Stimulated activated CD4-positive, alpha-beta T cell treated with anti-CD3 and anti-CD28 coated beads, Interleukin-4, amount 100 ng/mL, for 24 hours (primary cell): ENCODE measurements at places on chromosomes 7 and 10.

DNA sequence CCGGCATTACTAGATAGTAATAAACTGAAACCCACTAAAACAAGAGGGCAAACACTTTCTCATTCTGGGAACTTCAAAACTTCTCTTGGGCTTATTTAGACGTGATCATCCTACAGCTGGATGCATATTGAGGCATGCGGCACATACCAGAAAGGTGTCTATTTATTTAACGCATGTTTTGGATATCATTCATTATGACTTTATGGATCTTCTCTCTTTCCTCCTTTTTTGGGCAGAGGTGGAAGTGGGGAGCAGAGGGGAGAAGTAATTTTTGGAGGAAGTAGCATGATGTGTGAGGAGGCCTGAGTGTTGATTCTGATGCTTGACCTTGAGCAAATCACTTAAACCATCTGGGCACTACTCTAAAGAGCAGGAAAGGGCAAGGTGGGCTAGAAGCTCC is 270.6 kb downstream of the TRIL start:
- DNase-seq: no peak

- no peak for DNase-seq
Measured at GRCh38 chr10:119769886-119770285, 44.0 kb downstream of the INPP5F start.

- no peak for DNase-seq
Measured at GRCh38 chr7:102843850-102844249, 69.0 kb upstream of the LRRC17 start.

- no peak for DNase-seq
Measured at GRCh38 chr10:75672842-75673241, 241.4 kb downstream of the LRMDA start.

DNA sequence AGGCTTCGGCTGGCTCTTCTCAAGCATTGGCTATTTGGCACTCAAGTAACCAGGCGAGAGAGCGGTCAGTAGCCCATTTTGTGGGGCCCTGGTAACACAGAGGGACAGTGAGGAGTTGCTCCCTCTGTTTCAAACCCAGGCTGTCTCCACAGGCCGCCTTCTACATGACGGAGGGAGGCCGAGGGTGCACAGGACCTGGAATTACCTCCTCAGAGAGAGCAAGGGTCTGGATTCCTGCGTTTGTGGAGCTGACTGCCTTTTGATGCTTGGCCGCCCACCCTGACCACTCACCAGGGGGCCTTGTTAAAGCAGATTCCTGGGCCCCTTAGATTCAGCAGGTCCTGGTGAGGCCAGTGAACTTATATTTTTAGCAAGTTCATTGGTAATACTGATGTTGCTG is 12.3 kb downstream of the UPP1 start:
- DNase-seq: no peak

DNA sequence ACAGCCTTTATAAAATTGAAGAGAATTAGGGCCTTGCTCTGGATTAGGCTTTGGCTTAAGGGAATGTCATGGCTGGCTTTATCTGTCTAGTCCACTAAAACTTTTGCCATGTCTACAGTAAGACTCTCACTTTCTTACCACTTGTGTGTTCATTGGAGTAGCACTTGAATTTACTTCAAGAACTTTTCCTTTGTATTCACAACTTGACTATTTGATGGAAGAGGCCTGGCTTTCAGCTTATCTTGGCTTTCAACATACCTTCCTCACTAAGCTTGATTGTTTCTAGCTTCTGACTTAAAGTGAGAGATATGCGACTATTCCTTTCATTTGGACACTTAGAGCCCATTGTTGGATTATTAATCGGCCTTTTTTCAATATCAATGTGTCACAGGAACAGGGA is 96.1 kb downstream of the TPST1 start:
- DNase-seq: no peak

DNA sequence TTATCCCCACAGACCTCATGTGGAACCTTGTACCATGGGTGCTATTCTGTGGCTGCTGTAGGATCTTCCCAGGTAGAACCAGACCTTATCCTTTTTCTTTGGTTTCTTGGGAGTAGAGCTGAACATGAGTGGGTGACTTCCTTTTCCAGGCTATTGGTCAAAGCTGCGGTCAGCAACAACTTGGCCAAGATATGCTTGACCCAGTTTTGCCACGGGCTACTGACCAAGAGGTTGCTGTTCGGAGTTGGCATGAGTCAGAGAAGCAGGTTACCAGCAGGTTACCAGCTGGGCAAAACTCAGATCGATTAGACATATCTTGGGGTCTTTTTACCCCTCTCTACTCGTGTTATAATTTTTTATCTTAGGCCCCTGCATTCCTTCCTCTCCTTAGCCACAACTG is 36.7 kb upstream of the HDAC9 start:
- no peak for DNase-seq

- DNase-seq: no peak
Measured at GRCh38 chr10:63712717-63713115, 191.5 kb downstream of the REEP3 start.

- DNase-seq: no peak
Measured at GRCh38 chr7:137975768-137976167, 26.1 kb downstream of the CREB3L2 start.

DNA sequence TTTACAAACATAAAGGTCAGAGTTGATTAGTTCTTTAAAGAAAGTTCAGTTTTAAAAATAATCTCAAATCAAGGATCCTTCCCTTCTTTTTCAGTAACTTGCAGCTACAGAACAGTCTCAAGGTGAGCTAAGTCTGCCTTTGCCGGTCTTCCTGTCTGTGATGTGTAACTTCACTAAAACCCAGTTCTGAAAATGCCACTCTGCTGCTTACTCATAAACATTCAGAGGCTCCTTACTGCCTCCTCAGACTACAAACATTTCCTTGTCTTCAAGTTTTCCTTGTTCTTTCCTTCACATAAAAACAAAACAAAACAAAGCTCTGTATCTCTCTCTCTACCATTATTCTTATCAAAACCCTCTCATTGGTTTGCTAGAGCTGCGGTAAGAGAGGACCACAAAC is 128.7 kb downstream of the ETV1 start:
- no peak for DNase-seq

GRCh38 chr10:43258211-43258561 is 8.7 kb downstream of the RASGEF1A start:
- no peak for DNase-seq

DNA sequence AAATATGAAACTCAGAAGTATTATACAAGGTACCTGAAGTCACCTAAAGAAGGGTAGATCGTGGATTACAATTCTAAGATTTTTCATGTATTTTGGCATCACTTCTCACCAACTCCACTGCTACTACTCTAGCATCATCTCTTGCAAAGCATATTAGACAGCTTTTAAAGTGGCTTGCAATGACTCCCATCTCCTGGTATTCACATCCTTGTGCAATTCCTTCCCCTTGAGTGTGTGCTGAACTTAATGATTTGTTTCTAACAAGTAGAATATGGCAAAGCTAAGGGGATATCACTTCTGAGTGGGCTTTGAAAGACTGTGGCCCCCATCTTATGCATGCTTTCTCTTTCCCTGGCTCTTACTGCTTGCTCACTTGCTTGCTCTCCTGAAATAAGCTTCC is 280.2 kb downstream of the SNX13 start:
- no peak for DNase-seq

DNA sequence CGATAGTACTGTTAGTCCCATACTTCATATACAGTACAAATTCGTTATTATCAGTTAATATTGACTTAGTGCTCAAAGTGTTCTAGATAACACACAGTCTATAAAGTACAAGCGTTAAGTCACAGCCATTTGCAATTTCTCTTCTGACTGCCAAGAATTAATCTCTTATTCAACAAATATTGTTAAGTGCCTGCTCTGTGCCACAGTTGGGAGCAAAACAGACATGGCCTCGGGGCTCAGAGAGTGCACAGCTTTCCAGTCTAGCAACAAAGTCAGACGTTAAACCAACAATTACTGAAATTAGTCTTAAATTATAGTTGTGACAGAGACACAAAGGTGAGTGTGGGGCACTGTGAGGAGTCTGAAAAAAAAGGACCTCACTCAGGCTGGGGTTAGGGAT is 113.0 kb upstream of the DPP6 start:
- DNase-seq: no peak

- DNase-seq: no peak
Measured at GRCh38 chr10:23199768-23200511, 7.8 kb downstream of the PTF1A start.

- DNase-seq: no peak
Measured at GRCh38 chr7:27533652-27534081, 129.0 kb downstream of the HIBADH start.

- DNase-seq: no peak
Measured at GRCh38 chr7:116241291-116241690, 31.0 kb downstream of the TES start.

- DNase-seq: no peak
Measured at GRCh38 chr10:634256-634655, 55.2 kb downstream of the DIP2C start.

DNA sequence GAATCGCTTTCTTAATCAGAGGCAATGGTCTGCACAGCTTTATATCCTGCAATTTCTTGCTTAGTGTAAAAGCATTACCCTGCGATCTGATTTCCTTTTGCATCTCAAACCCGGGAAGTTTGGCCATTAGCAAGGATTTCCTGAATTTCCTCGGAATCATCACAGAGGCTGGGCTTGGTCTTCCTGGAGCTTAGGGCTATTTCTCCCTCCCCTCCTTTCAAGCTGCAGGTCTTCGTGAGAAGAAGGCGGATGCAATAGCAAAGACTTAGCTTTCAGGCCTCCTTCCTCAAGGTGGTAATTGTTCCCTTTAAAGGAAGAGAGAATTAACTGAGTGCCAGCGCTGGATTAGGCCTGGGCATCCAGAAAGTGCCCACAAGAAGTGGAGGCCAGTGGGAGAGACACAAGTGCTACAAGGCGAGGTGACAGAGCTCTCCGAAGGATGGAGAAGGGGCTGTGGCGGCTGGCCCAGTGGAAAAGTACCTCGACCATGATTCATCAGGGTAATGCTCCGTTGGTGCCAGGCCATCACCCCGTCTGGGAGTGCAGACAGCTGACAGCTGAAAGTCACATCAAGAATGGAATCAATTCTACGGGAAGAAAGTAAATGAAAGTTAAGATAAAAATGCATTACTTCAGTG is 4.0 kb upstream of the ARMS2 start:
- no peak for DNase-seq

DNA sequence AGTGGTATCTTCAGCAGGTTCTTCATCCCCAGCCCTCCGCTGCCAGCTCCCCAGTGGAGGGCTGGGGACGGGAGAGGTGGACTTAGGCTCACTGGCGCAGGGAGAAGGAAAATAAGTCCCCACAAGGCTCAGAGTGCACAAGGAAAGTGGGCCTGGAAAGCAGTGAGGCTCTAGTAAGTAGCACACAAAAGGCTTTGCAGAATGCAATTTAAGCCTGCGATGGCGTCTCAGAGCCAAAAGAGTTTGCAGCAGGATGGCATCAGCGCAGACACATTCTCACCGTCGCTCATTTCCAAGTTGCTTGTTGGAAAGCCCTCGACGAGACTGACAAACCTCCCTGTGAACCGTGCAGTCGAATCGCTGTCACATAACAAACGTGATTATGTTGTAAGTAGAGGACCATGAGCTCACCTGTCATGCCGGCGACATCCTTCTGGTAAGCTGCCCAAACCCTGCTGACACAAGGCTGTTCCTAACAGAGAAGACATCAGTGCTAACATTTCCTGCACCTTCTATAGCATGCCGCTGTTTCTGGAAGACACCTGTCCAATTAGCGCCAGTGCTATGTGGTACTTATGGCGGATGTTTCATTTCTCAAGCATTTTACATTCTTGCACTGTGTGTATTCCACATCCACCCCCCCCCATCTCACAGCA is 98.3 kb upstream of the NPVF start:
- DNase-seq: no peak

GRCh38 chr10:14481752-14482151 is 151.0 kb upstream of the FRMD4A start:
- no peak for DNase-seq

- no peak for DNase-seq
Measured at GRCh38 chr10:52447931-52448353, 133.9 kb downstream of the DKK1 start.

DNA sequence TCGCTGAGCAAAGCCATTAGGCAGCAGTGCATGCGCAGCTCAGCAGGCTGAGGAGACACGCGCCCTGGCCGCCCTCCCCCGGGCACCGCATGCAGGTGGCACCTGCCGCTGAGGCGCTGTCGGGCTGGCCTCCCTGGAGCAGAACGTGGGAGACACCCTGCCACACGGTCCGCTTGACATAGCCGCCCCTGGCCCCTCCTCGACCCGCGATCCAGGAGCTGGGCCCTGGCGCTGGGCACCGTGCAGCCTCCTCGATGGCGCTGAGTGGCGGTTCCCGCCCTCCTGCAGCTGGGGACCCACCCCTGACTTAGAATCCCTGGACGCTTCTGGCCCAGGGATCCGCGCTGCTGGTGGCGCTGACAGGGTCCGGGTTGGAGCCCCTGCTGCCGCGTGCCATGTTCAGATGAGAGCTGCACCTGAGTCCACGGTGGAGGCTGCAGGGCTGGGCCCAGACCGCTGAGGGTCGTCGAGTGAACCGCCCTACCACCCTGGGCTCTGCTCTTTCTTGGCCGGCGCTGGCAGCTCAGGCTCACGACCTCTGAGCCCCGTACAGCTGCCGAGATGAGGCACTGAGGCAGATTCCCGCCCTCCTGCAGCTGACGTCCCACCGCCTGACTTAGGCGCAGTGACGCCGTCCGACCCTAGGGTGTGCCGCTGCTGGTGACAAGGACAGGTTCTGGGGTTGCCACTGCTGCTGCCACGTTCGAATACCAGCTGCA is 116.8 kb downstream of the OR13A1 start:
- DNase-seq: no peak

DNA sequence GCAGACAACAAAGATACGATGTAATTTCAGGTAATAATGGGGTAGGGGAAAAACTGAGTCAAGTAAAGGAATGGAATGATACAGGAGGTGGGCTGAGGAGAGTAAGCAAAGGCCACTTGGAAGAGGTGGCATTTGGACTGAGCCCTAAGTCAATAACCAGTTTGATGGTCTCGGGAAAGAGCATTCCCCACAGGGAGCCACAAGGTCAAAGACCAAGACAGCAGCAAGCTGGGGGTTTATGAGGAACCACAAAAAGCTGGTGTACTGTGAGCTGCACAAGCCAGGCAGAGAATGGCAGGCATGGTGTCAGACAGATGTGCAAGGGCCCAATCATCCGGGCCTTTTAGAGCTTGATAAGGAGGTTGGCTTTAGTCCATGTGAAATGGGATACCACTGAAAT is 98.7 kb downstream of the NOC3L start:
- no peak for DNase-seq

- DNase-seq: no peak
Measured at GRCh38 chr10:112741830-112742402, 208.1 kb upstream of the TCF7L2 start.

GRCh38 chr7:45268013-45268412 is 110.4 kb downstream of the RAMP3 start:
- DNase-seq: no peak

- no peak for DNase-seq
Measured at GRCh38 chr7:5282543-5283316, at the start of gene SLC29A4. SLC29A4 (plus strand) TSS chr7:5282943; CDS start chr7:5287817, 4,874 bp downstream.

DNA sequence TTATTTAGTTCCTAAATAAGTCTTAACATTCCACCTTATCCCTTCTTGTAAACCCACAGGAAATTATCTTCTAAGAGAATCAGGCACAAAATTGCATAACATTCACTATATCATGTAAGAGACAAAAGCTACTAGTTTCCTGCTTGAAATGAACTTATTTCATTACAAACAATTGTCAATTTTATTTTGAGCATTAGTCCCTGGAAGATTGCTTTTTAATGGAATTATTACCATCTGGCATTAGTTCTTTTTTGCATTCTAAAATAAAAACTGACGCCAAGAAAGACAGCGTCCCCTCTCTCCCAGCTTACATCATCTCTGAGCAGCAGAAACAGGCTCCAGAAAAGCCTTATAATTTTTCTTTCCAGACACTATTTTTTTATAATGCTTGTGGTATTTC is 121.8 kb downstream of the NOC3L start:
- no peak for DNase-seq
